Suppressor macrophage (primary cell): ENCODE measurements at places on chromosomes 12 and 14.

DNA sequence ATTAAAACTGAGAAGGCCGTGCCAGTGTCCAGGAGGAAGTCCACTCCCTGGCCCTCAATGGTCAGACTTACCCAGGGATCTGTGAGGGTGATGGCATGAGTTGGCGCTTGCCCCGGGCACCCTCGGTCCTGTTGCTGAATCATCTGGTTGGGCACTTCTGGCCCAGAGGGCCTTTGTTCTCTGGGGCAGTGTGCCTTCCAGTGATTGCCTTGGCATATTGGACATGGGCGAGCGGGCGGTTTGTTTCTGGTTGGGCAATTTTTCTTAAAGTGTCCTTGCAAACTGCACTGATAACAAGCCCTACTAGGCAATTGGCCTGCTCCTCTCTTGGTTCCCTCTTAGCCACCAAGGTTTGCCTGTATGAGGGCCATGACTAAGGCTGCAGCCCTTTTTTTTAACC is 69.5 kb upstream of the ZDHHC17 start:
- DNase-seq, result no peak

GRCh38 chr12:7581046-7581445 is 77.5 kb upstream of the CD163 start:
- DNase-seq, result no peak

DNA sequence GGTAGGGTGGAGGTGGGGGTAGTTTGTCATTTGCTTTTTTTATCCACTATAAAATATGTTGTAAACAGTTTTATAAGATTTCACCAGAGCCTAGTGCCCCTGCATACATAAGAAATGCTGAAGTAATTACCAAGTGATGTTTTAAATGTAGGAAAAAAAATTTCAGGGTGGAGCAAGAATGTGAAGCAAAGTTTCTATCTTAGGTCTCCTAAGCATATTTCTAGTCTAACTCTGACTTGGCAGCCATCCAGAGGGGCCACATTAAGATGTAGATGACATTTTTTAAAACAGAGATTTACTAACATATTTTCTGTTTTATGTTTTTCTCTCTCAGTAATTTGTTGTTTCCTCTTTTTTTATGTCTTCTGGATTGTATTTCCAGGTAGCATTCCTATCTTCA is 15.8 kb upstream of the KRAS start:
- no peak for DNase-seq

DNA sequence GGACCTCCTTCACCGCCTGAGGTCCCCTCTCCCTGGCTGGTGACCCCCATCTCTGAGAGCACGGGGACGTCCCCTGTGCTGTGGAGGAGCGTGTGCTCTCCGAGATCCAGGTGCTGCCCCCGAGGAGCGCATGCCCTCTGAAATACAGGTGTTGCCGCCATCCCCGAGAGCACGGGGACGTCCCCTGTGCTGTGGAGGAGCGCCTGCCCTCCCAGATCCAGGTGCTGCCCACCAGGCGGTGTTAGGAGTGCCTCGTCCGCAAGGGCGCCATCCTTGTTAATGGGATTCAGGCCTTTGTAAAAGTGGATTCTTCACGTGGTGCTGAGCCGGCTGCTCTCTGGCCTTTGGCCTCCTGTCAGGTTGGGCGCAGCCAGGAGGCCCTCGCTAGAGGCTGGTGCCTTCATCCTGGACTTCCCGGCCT is 10.1 kb downstream of the NOC4L start:
- DNase-seq, result no peak

GRCh38 chr12:108302403-108303311 is 36.5 kb downstream of the CMKLR1 start:
- DNase-seq, result no peak

- no peak for DNase-seq
These were observed 17.9 kb upstream of the RCOR1 start for GRCh38 chr14:102574281-102575159.

DNA sequence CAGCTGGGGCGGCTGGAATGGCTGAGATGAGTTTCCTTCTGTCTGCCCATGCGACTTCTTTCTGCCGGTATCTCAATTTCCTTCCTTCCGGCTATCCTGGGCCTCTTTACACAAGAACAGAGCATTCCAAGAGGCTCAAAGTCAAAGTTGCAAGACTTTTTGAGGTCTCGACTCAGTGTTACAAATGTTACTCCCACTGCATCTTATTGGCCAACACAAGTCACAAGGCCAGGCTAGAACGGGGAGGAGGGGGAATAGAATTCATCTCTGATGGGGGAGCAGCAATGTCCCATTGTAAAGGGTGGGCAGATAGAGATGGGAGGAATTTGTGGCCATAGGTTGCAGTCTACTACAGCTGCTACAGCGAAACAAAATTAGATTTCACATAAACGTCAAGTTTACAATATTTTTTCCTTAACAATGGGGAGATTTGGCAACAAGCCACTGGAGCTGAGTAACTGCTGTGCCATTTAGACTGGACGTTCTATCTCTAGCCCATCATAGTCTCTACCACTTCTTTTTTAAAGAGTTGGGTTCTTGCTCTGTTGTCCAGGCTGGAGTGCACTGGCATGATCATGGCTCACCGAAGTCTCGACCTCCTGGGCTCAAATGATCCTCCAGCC is 9.5 kb upstream of the NYNRIN start:
- DNase-seq, result no peak
